NCI-H2227 treated with DMSO at 0.1 percent for 48 hours (cell line): ENCODE measurements at places on chromosomes 11 and 22.

DNA sequence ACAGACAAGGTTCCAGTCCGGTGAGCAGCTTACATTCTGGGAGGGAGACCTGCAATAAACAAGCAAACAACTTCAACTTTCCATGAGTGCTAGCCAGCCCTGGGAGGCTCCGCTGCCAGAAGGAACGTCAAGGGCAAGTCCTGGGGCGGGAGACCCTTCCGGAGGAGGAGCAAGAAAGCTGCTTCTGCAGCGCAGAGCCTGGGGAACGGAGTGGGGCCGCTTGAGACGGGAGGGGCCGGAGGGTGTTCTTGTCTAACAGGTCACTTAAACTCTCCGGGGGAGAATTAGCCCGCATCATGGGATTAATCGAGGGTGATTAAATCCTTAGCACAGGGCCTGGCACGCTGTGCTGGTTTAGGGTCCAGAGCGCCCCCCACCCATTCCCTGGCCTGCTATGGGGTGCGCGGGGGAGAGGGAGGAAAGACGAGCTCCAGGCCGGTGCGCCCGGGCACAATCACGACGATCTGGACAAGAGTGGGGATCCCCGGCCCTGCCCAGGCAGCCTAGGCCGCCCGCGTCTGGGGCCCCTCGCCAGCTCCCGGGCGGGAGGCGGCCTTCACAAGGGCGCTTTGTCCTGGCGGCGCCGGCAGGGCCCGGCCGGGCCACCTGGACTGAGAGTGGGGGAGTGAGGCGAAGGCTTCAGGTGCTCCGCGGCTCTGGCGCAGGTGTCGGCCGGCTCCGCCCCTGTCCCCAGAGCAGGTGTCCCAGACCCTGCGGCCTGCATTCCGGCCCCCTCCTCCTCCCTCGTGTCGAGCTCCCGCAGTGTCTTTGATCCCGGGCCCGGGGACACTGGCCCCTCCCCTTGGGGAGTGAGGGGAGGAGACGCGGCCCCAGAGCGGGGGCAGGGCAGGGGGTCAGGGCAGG is 663 bp upstream of the LARGE2 start:
- DNase-seq: no peak

DNA sequence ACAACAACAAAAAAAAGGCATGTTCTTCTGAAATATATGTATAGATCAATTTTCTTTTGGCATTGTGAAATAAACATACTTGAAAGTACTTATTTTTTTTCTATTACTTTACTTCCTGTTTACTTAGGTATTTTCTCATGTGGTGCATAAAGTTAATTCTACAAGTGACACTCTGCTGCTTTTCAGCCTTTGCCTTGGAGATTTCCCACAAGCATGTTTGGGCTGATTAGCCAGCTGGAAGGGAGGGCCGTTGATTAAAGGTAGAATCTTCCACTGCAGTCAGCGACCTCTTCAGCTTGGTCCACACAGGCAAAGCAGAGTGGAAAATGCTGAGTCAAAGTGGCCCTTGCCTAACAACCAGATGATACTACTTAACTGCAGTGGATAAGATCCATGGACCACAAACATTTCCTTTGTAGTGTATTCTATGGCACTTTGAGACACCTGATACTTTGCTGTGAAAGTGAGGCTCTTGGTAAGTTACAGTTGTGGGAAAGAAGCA is 176.0 kb downstream of the ARHGAP42 start:
- no peak for DNase-seq

DNA sequence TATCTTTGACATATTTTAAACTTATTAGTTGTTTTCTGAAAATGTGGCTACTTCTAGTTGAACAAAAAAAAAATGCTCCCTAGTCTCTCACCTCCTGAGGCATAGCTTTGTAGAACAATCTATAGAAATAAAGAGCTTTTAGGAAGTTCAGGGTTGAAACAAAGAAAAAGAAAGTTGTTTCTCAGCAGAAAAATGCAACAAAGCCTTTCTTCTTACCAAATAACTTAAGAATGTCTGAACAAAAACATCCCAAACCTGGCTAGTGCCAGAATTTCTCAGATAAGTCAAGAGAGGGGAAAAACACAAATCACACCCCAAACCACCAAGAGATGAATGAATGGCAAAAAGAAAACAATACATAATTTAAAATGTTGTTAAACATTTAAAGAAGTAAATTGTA is 114.1 kb downstream of the MAML2 start:
- no peak for DNase-seq

DNA sequence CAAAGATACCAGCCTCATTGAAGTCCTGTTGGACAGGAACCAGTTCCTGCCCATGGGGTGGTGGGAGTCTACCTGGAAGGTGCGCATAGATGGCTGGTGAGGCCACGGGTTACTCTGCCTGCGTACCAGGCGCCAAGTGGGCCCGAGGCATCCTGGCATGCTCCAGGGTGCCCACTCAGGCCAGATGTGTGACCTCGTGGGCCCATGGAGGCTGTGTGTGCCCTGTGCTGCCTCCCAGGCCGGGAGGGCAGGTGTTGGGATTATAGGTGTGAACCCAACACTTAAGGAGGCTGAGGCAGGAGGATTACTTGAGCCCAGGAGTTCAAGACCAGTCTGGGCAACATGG is 23.1 kb downstream of the TANGO2 start:
- no peak for DNase-seq

GRCh38 chr11:3942956-3943497 is 87.6 kb downstream of the STIM1 start:
- no peak for DNase-seq

- DNase-seq: peak; percentile 19
Observed at GRCh38 chr22:49962012-49962750, 1.6 kb downstream of the PIM3 start.
